Right atrium auricular region (tissue), 2 donors: ENCODE measurements at places on chromosomes 4 and X. TPM values are rescaled to one million over a fixed set of nuclear protein-coding genes. Genes with fewer than 3 reads are reported as not detected.

The SLC6A14 gene
- not detected for total RNA-seq

The TBC1D9 gene
- 10.9 TPM for total RNA-seq

GRCh38 chrX:50497114-50497513 lies 26.5 kb upstream of the DGKK start:
- no peaks in the 10 kb centered on the region for H3K36me3 ChIP-seq
- DNase-seq, result no peak
- no peak overlapping the region for H3K27ac ChIP-seq
- H3K4me3 ChIP-seq, result no peak overlapping the region

GRCh38 chr4:78650106-78651024 lies 98.8 kb downstream of the ANXA3 start:
- H3K4me1 ChIP-seq, result no peaks in the 10 kb centered on the region
- no peak for DNase-seq
- H3K27ac ChIP-seq, result no peak overlapping the region
- no peaks in the 10 kb centered on the region for H3K27me3 ChIP-seq
- H3K36me3 ChIP-seq, result no peaks in the 10 kb centered on the region
- H3K4me3 ChIP-seq, result no peak overlapping the region

DNA sequence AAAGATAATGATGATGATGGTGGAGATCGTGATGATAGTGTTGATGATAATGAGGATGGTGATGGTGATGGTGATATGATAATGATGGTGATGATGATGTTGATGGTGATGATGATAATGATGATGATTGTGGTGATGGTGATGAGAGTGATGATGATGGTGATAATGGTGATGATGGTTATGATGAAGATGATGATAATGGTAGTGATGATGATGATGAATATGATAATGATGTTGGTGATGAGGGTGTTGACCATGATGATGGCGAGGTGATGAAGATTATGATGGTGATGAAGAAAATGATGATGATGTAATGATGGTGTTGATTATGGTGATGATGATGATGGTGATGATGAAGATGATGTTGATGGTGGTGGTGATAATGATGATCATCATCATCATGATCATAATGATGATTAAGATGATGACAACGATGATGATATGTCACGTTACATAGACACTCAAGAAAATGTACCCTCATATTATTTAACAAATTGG lies 1106.4 kb downstream of the NLGN4X start:
- H3K36me3 ChIP-seq, result no peaks in the 10 kb centered on the region
- no peak overlapping the region for H3K4me3 ChIP-seq
- no peaks in the 10 kb centered on the region for H3K4me1 ChIP-seq
- H3K27me3 ChIP-seq, result no peaks in the 10 kb centered on the region
- no peak overlapping the region for H3K27ac ChIP-seq

The ETDB gene
- total RNA-seq, result not detected

The GSPT2 gene
- total RNA-seq, result 6.7 TPM

GRCh38 chr4:112546476-112546875 lies 30.5 kb upstream of the NEUROG2 start:
- DNase-seq, result no peak
- no peaks in the 10 kb centered on the region for H3K4me1 ChIP-seq
- no peak overlapping the region for H3K27ac ChIP-seq
- no peak overlapping the region for H3K4me3 ChIP-seq
- no peaks in the 10 kb centered on the region for H3K36me3 ChIP-seq

The RTL5 gene
- total RNA-seq, result 1.5 TPM

The DUSP21 gene
- not detected for total RNA-seq

The SASH3 gene
- 2.1 TPM for total RNA-seq

DNA sequence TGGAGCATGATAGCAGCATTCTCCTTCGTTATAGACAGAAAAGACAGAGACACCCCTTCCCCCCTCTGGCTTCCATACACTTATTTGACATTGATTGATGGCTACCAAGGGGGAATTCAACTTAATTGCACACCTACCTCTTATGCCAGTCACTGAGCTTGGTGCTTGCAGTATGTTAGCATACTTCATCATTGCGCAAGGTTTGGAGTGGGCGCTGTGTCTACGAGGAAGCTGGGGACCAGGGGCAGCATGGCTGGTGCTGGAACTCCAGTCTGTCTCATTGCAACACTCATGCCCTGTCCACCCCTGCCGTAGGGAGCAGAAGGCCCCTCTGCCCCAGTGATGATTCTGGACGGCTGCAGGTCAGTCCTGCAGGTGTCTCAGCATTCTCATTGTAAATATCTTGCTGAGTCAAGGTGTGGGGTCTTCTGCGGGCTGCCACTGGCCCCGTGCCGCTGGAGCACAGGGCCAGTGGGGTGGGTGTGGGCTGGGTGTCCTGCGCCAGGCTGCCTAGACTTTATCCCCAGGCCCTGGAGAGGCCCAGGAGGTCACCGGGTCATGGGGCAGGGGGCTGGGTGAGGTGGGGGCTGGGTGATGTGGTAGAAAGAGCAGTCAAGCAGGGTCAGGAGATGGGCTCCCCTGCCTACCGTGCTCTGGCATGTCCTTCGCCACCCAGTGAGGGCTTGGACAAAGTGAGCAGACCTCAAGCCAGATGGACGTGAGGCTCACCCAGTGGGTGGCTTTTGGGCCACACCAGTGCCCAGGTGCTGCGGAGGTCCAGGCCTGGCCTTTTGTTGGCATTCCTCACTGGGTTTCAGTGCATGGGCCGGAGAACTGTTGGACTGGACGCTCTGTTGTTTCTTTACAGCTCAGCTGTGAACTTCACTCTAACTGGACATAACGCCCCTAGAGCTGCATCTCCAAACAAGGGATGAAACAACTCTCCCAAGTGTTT lies 85.5 kb downstream of the PSAPL1 start:
- no peaks in the 10 kb centered on the region for H3K36me3 ChIP-seq
- no peak overlapping the region for H3K27ac ChIP-seq
- H3K4me3 ChIP-seq, result no peak overlapping the region
- no peak for DNase-seq
- H3K4me1 ChIP-seq, result no peaks in the 10 kb centered on the region
